T follicular helper cell (primary cell): ENCODE measurements at places on chromosomes 2 and 18.

GRCh38 chr2:198712485-198712884 is 745.3 kb downstream of the SATB2 start:
- no peak for DNase-seq

GRCh38 chr2:197705912-197706838 is 1.0 kb downstream of the MARS2 start:
- no peak for DNase-seq

DNA sequence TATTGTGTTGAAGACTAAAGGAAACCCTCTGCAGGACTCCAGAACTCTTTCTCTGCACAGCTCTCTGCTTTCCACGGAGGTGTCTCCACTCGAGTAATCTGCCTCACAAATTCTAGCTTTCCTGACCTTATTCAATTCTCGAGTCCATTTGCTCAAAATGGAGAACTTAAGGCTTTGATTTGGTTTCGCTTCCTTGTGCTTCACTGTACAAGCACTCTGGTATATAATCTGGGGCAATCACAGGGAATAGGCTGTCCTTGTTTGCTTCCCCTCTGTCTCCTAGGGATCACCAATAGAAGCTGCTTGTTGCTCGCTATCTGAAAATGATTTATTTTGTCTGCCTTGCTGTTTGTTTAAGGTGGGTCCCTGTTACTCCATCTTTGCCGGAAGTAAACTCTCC is 129.1 kb upstream of the DOCK10 start:
- no peak for DNase-seq

DNA sequence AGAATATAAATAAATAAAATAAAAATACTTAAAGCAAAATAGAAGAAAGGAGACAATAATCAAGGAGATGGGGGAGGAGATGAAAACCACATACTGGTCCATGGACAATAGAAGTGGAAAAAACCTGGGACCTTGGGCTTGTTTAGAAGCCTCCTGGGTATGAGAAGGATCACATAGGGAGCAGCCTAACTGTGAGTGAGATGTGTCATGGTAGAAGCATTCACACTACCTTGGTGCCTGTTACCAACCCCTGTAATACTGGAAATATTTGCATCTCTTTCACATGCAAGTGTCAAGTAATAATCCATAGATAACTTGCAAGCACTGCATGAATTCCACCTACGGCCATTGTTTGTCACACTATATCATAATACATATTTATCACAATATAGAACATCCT is 23.2 kb upstream of the RNF103 start:
- DNase-seq, result no peak

- DNase-seq, result no peak
These were observed 254.8 kb downstream of the MYCN start for GRCh38 chr2:16194931-16195680.

DNA sequence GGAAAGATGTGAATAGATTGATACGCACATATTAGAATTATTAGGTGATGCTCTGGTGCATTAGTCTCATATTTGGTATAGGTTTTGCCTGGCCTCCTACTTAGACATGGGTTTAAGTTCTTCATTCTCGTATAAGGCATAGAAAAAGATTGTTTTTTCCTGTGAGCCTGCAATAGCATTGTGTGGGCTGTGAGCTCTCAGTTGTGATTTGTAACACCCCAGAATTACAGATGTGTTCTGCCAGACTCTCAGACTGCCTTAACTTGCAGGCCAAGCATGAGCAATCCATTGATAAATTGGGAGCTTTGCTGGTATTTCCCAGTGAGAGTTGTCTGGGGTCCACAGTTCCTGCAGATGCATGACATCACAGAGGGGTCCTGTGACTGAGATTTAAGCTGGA is 95.7 kb downstream of the MAPRE2 start:
- no peak for DNase-seq

DNA sequence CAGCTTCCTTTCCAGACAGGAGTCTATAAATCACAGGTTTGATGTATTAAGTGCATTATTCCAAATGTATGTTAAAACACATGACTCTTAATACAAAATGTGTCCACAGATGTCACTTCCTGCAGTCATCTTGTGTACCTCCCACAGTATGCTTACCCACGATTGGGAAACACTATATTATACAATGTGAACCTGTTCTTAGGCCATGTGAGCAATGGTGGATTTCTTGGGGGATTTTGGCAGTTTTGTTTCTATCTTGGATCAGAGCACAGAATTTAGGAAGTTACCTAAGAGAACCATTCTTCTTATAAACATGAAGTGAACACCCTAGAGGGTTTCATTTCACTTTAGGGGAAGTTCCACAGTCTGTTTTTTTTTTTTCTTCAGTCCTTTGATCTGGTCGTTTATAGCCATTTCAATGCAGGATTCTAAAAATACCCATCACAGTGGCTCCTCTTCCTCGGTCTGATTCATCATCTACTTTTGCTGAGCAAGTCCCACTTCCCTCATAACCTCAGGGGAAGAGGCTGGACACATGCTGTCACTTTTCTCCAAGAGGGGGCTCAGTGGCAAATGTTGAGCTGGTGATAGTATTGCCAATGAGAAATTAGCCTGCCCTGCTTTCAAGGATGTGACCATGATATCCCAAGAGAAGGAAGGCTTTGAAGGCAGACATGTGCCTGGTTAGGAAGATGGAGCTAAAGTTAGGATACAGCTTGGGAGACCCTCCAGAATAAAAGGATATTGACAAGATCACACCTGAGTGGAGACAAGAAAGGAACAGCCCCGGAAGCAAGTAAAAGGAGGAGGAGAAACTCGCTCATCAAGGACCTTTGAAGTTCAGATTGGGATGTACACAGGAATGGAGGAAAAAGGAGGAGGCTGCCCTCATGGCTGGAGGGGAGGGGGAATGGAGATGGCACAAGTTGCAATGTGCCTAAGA is 22.6 kb downstream of the PLEK start:
- DNase-seq, result no peak

DNA sequence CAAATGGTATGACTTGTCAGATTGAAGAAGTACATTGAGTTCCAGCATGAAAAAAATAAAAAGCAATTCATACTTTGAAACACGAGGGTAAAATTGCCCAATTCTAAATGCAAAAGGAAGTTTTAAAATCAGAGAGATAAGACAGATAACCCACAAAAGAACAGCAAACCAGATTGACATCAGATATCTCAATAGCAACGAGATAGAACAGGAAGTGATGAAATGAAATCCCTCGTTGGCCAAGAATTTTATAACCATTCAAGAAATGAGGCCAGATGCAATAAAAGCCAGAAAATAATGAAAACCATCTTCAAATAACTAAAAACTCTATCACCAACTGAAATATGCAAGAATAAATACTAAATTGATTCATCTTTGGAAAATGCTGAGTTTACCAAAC is 172.8 kb downstream of the CD226 start:
- DNase-seq, result no peak

DNA sequence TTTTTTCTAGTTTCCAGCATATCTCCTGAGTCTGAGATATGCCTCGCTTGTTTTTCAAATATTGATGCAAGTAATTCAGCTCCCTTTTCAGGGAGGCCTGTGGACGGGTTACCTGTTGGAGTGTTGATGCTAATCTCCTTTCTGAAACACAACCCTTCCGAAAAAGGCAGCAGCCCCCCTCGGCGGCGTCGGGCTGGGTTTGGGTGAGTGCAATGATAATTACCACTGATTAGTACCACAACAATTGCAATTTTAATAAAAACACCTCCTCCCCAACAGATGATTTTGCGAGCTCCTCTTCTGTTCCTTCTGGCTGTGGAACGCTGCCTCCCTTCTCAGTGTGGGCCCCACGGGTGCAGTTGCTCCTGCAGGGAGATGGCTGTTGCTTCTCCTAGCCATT is 66.3 kb downstream of the PTGR3 start:
- no peak for DNase-seq

GRCh38 chr2:29270701-29271121 is 155.5 kb downstream of the CLIP4 start:
- DNase-seq, result no peak

- DNase-seq, result no peak
These were observed 622 bp downstream of the RAB12 start for GRCh38 chr18:8609659-8610458.

- DNase-seq, result no peak
These were observed 8.8 kb downstream of the SLC39A6 start for GRCh38 chr18:36120297-36120696.

DNA sequence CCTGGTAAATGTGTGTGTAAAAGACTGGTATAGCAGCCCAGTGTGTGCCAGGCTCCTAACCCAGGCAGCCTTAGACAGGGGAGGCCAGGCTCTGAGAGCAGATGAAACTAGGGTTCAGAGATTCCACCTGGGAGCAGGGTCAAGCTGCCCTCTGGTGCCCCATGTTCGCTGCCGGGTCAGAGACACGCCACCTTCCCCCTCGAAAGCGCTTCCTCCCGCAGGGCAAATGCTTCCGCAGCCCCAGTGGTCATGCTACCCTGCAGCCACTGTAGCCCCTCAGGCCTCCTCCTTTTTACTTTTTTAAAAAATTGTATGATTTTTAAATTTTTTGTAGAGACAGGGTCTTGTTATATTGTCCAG is 10.6 kb upstream of the KLF11 start:
- no peak for DNase-seq

DNA sequence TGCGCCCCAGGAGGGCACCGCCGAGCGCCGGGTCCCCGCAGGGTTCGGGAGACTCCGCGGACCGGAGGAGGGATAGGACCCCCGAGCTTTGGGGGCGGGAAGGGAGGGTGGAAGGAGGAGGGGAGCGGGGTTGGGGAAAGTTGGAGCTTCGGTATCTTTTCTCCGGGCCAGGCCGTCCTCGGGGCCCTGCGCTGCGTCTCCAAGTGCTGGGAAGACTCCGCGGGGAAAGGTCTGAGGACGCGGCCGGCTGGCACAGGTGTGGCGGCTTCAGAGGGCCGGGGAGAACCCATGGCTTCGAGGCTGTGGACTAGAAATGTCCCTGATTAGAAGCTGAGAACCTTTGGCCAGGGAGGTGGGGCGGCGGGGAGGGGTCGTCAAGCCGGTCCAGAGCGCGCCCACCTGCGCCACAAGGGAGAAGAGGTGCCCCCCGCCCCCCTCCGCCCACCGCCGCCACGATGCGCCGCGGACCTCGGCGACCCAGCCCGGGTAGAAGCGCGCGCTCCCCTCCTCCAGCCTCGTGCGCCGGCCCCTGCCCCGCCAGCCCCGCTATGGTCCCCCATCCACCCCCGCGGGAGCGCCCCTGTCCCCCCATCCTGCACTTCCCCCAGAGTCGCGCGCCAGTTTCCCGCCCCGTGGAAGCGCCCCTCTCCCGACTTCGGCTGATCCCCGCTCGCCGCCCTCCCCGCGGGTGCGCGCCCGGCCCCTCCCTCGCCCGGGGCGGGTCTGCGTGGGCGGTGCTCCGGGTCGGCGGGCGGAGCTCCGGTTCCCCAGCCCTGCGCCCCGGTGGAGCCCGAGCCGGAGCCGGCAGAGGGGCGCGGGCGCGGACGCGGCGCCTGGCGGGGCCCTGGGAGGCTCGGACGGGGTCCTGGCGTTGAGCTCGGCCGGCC is at the start of gene SNTG2:
Gene SNTG2, plus strand, starts transcription at position 770 of the 887 bp plus-strand sequence. CDS start 148 bp downstream, outside the sequence.
- peak; percentile 15 for DNase-seq

GRCh38 chr18:56246916-56247315 is 391.5 kb downstream of the TXNL1 start:
- no peak for DNase-seq

- DNase-seq, result no peak
These were observed 3.7 kb downstream of the NMUR1 start for GRCh38 chr2:231526341-231527090.
